NCI-H446 treated with DMSO at 0.1 percent for 48 hours (cell line): ENCODE measurements at places on chromosomes 11 and 22.
A peak's percentile ranks its signal among the peaks of the same experiment; 100 is the strongest.

DNA sequence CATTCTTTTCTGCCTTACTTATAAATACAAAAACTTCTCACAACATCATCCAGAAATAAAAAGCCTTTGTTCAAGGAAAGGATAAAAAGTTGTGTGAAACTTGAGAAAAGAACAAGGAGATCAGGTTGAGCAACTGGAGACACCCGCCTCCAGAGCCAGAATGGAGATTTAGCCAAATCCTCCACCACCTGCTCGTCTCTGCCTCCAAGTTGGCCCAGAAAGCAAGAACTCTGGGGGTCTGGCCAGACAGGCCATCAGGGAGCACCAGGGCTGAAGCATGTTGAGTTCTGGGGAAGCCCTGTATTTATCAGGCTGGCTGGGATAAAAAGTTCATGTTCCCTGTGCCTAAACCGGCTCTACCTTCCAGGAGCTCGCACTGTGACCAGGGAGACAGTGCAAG is 14.9 kb downstream of the SMCO4 start:
- DNase-seq: no peak

DNA sequence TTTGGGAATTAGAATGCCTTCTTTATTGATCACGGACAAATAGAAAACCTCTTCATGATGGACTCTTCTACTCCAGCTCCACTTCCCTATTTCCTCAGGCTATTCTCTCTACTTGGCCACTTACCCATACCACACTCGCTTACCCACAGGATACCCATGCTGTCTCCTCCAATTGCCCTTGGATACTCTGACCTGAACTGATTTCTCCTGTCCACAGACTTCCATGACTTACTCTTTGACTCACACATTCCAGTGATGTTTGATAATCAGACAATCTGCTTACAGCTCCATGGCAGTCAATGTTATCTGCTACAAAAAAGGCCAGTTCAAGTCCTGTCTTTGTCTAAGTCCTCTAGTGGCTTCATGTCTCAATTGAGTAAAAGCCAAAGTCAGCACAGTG is 292.0 kb upstream of the CTSC start:
- no peak for DNase-seq

- DNase-seq: no peak
Measured at GRCh38 chr11:44962464-44962863, 11.8 kb upstream of the TP53I11 start.

GRCh38 chr11:2437516-2437915 is 6.8 kb downstream of the TRPM5 start:
- DNase-seq: no peak

DNA sequence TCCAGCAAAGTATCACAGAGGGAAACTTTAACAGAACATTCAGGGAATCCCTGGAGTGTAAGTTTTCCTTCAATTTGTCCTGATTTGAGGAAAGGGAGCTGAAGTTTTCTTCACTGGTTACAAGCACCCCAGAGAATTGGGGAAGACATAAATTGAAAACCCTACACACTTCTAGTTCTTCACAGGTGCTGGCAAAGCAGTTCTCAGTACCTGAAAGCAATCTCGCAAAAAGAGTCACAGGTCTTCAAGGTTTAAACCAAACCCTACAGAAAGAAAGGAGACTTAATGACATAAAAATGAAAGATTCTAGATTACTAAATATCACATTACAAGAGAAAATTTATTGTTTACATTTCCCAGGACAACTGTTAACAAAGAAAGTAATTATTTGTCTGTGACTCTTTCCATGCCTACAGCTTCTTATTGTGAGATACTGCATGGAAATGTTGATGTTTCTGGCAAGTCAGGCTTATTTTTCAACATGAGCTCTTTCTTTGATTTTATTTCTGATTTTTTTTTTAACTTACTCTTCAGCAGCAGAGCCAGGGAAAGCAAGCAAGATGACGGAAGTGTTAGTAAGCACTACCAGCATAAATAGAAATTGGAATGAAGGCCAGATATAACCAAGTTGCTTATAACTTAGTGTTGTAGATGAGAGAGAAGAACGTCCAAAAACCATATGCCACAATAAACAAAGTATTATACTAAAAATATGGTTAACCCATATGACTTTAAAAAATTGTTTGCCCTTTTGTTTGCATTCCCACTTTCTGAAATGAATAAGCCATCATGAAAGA is 44.1 kb downstream of the FANCF start:
- peak; percentile 74 for DNase-seq

- no peak for DNase-seq
Measured at GRCh38 chr11:1340111-1340510, 30.7 kb upstream of the TOLLIP start.

DNA sequence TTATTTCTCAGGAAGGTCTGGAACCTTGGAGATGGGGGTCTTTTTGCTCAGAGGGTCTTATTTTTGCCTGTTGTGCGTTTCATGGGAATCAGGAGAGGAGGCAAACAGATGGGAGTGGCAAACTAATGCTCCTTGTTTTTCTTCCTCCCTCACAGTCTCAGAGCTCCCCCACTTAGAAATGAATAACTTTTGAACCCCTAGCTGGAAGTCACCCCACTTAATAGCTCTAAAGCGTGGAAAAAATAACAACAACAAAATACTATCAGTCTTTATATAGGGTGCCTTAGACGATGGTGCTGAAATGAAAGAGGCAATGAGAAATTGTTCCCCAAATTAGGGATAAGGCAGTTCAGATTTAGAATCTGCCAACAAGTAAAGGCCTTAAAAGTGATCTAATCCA is 76.8 kb upstream of the BDNF start:
- DNase-seq: no peak

GRCh38 chr11:10646005-10646404 is 47.5 kb downstream of the IRAG1 start:
- no peak for DNase-seq
